ENCODE measurements at places on chromosomes 16 and 17.

GRCh38 chr16:30187971-30188561 is 4.7 kb downstream of the CORO1A start:
- no peak for DNase-seq

GRCh38 chr17:63066158-63066813 is 100.3 kb downstream of the TANC2 start:
- no peak for DNase-seq

- DNase-seq = no peak
Observed at GRCh38 chr17:56636265-56636664, 42.8 kb downstream of the NOG start.

GRCh38 chr17:34117811-34118210 is 137.3 kb upstream of the CCL2 start:
- no peak for DNase-seq

DNA sequence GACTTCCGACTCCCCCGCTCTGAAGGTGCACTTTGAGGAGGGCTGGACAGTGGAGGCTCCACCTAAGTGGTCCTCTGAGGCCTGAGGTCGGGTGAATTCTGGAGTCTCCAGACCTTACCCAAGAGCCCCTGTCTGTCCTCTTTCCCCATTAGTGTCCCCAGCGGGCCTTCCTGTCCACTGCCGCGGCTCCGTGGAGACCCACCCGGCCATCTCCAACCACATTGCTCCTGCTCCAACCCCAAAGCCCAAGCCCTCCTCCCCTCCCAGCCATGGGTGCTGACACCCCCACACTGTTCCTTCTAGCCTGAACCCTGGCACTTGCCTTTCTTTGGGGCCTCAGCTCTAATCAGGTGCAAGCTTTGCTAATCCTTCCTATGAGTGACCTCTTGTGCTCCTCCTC is 283.1 kb upstream of the TNRC6C start:
- no peak for DNase-seq

DNA sequence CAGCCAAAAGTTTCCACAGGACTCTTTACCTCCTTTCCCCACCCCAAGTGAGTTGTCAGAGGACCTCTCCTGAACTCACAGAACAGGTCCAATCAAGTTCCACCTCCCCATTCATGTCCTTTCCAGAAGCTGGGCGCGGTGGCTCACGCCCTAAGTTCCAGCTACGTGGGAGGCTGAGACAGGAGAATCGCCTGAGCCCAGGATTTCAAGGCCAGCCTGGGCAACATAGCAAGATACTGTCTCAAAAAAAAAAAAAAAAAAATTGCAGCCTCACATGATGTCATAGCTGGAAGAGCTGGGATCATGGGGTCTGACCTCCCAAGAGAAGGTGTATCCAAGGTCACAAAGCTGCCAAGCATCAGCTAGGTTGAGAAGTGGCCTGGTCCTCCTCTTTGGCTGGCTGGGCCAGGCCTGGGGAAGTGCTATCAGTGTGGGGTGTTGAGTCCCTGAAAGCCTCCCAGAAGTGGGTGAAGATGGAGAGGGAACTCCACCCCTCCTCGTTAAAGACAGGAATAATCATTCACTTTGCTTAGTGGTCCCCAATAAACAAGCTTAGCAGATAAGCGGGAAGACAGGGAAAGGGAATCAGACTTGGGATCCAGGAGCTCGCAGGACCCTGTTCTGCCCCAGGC is 5.5 kb upstream of the MNT start:
- DNase-seq = no peak

DNA sequence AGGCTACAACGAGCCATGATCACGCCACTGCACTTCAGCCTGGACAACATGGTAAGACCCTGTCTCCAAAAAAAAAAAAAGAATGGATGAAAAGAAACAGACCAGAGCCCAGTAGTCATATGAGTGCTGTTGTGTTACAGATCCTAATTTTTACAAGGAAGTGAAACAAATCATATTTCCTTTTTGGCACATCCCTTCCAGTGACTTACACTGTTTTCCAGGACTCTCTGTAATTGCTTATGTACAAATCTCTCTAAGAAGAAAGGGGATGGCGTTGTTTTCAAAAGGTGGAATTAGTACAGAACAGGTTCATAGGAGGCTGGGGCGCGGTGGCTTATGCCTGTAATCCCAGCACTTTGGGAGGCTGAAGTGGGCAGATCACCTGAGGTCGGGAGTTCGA is 19.8 kb upstream of the ZNF594 start:
- DNase-seq = no peak

DNA sequence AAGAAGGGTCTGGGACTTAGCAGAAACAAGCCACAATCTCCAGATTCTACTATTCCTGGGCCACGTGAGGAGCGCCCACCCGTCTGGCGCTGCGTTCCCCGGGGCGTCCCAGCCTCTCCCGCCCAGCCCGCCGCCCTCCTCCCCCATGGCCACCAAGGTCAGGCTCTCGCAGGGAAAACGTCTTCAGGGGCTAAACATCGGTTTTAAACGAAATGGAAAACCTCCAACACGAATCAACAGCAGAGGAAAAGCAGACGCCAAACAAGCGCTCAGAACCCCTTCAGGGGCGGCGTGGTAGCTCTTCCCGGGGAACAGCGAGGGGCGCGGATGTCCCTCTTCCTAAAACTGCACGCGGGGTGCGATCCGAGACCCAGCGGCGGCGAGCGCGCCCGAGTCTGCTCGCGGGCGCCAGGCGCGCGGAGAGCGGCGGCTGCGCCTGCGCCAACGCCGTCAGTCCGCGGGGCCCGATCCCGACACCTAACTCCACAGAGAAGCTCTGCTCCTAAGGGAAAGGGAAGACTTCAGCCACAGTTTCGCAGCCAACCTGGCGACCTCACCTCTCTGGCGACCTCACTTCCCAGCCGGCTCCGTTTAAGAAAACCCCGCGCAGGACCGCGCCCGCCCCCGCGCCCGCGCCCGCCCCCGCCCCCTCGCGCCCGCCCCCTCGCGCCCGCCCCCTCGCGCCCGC is 505 bp upstream of the COG1 start:
- peak; percentile 59 for DNase-seq

GRCh38 chr16:57213462-57213861 is 27.3 kb downstream of the RSPRY1 start:
- no peak for DNase-seq

GRCh38 chr17:28969706-28970393 is 18.5 kb upstream of the PHF12 start:
- no peak for DNase-seq

DNA sequence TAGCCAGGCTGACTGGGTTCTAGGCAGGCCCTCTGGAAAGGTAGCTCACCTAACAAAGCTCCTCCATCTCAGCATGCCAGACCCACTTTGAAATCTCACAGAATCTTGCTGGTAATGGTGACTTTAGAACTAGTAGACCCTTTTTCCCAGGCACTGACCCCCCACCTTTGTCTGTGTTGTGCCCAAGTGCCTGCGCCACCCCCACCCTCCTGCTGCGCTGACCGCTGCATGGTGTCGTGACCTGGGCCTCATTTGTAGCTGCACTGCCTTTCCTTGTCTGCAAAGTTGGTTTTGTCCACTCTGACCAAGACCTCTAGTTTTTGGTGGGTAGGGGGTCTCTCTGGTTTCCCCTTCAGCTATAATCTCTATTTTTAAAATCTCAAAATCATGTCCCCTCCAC is 6.8 kb downstream of the ATXN1L start:
- DNase-seq = no peak

- no peak for DNase-seq
Observed at GRCh38 chr17:18262111-18262510, 1.6 kb downstream of the MIEF2 start.

GRCh38 chr16:84754353-84754856 is 54.6 kb downstream of the USP10 start:
- no peak for DNase-seq

- no peak for DNase-seq
Observed at GRCh38 chr16:87854053-87854906, 15.0 kb downstream of the SLC7A5 start.

- no peak for DNase-seq
Observed at GRCh38 chr16:71357681-71358080, 842 bp upstream of the CALB2 start.

GRCh38 chr16:9138731-9139501 is 47.5 kb downstream of the HAPSTR1 start:
- peak; percentile 31 for DNase-seq

- DNase-seq = no peak
Observed at GRCh38 chr16:84058211-84058610, 15.6 kb upstream of the SLC38A8 start.

GRCh38 chr17:60563743-60564142 is 36.2 kb upstream of the PPM1D start:
- no peak for DNase-seq

GRCh38 chr17:491086-492021 is 138.7 kb upstream of the RPH3AL start:
- no peak for DNase-seq

DNA sequence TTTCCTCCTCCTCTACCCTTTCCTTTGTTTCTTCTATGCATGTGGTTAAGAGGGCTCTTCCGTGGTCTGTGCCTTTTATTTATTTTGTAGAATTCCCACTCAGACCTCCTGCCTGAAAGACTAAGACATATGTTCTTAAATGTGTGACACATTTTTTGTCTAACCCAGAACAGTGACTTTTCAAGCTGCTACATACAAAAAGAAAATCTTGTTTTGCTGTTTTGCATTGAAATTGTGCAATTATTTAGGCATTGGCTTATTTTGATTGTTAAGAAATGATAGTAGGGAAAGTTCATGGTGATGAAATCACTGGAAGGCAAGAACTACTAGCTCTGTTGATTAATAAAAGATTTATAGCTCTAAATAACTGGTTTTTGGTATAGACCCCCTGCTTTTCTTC is 76.8 kb downstream of the TUBD1 start:
- DNase-seq = no peak

DNA sequence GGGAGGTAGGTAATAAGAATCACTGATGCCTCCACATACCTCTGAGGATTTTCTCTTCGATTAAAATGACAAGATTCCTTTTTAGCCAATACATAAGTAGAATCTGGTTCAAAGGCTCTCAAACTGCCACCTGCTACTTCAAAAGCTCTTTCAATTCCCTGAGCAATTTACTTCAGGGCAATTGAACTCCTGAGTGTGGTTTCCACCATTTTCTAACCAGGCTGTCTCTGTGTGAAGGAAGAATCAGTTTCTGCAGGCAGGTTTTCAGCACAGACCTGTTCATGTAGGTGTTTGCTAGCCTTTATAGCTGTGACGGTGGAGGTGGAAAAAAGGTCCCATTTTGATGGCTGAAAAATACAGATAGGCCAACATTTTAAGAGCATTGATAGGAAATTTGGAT is 18.2 kb upstream of the HS3ST3B1 start:
- DNase-seq = no peak

DNA sequence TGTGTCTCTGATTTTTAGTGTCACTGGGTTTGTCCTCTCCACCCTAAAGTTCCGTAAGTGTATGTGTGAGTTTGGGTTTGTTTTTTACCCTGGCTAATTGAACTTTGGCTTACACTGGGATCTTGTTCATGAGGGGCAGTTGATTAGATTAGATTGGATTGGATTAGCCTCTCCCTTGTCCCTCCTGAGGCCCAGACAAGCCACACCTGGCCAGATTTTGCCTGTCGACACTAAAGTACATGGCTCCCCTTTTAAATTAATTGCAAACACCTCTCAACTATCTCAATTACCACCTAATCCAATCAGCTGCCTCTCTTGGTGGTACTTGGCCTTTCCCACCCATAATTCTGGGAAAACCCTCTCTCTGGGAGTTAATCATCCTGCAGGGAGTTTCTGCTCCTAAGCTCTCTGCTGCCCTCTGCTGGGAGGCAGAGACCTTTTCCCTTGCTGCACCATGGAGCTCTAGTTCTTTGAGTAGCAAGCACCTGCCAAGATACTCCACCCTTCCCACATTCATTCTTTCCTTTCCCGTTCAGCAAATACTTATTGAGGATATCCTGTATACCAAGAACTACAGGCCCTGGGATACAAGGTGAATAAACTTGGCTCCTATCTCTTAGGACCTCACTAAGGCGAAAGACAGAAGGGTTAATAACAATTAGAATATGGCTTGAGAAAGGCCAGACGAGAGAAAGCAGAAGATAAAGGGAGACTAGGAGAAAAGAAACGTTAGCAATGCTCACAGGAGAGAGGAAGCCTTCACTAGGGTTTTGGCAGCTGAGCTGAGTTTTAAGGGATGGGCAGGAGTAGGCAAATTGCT is 60.0 kb upstream of the MPHOSPH6 start:
- no peak for DNase-seq

GRCh38 chr17:48624118-48624517 is 2.0 kb downstream of the HOXB9 start:
- no peak for DNase-seq

GRCh38 chr16:56862776-56863175 is 2.2 kb upstream of the SLC12A3 start:
- DNase-seq = no peak

GRCh38 chr16:89246383-89246902 is 28.9 kb downstream of the ZNF778 start:
- no peak for DNase-seq

- no peak for DNase-seq
Observed at GRCh38 chr16:10787304-10787703, 31.3 kb downstream of the TVP23A start.

DNA sequence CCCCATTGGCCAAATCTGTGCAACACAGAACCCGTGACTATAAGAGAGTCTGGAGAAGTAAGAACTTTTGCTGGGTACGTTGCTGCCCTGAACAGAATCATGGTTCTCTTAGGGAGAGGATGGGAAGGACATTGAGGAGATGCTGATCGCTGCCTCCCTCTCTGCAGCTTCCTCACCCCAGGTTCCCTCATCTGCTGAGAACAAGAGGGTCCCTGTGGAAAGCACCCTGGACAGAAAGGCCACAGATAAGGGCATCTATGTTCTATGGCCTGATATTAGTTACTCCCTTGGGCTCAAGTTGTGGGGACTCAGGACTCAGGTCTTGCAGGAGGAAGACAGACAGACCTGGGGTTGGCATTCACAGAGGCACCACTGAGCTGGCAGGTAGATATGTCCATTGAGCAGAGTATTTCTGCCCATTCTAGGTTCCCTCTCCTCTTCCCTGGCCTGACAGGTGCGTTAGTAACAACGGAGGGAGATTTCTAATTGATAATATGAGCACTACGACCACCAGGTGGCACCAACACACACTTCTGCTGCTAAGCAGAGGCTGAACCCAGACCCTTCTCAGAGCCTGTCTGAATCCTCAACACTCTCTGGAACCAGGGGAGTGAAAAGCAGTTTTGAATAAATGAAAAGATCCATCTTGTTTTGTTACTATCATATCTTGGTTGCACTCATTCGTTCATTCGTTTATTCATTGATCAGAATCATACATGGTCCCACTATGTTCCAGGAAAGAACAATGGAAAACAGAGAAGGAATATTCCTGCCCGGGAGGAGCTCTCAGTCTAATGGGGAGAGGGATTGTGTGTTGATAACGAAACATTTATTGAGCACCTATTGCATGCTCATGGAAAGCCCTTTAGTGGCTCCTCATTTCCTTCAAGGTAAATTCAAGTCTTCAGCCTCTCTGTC is 56.4 kb downstream of the SLC6A2 start:
- DNase-seq = peak; percentile 74

DNA sequence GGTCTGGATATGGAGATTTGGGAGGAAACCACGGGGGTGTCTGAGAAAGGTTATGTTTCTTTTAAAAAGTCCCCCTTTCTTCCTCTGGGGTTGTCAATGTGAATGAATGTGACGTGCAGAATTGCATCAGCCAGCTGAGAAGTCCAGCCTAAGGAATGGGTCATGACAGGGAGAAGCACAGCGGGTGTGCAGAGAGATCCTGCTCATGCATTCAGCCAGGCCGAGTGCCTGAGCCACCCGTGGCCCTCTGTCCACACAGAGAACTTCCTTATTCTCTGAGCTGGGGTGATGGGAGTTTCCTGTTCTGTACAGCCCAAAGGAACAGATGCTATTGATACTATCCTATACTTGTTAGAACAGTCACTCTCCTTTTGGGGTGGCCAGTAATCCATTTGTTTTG is 117.9 kb downstream of the CPPED1 start:
- DNase-seq = no peak
